ENCODE measurements at places on chromosomes 7 and 10. TPM values are rescaled to one million over a fixed set of nuclear protein-coding genes. Genes with fewer than 3 reads are reported as not detected.

XRCC2 gene
- 0.62 TPM for total RNA-seq

SUN3 gene
- total RNA-seq = 0.32 TPM

GPR37 gene
- total RNA-seq = 0.62 TPM

TMEM209 gene
- total RNA-seq = 17.2 TPM

AQP1 gene
- total RNA-seq = 3.9 TPM

HECW1 gene
- not detected for total RNA-seq

FAM25A gene
- total RNA-seq = not detected

ELOVL3 gene
- 5.6 TPM for total RNA-seq

SAP25 gene
- 0.21 TPM for total RNA-seq

LBX1 gene
- 11.7 TPM for total RNA-seq

DEPP1 gene
- 37.4 TPM for total RNA-seq

OR2A12 gene
- total RNA-seq = not detected

DNA sequence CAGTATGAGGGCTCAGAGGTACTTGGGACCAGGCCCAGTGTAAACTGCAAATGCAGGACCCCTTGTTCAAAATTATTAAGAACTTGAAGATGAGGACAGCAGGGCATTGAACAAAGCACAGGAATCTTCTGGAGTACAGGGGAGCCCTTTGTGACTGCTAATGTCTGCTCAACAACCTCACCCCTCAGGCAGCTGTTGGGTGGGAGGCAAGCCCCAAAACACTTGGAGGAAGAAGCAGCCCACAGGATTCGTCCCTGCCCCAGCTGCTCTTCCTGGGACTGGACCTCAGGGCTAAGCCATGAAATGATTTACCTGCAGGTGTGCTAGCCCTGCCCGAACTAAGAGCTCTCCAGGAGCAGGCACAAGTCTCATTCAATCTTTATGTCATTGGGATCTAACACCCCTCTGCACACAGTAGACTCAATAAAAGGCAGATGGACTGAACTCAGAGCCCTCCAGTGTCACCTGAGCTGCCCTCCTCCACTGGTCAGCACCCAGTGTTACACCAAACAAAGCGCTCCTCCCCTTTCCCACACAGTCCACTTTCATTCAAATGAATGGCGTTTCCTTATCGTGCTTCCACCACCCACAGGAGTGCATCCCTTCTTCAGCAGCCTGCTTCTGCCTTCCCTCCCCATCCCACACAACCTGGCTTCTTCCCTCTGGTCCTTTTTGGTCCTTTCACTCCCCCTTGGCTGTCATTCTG lies 1.0 kb downstream of the TRPV5 start:
- no peak for DNase-seq

DNA sequence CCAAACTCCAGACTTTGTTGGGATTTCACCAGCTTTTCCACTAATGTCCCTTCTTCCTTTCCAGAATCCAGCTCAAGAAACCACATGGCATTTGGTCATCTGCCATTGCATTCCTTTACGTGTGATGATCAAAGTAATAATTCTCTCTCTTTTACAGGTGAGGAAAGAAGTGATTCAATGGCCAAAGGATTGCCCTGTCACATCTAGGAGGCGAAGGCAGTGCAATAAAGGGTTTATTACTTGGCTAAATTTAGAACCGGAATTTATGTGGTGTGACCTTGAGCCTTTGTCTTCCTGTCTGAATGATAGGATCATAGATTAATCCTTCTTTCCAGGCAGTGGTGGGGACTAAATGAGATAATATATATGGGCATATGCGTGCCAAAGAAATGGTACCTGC lies 58.3 kb upstream of the COBL start:
- no peak for DNase-seq

DNA sequence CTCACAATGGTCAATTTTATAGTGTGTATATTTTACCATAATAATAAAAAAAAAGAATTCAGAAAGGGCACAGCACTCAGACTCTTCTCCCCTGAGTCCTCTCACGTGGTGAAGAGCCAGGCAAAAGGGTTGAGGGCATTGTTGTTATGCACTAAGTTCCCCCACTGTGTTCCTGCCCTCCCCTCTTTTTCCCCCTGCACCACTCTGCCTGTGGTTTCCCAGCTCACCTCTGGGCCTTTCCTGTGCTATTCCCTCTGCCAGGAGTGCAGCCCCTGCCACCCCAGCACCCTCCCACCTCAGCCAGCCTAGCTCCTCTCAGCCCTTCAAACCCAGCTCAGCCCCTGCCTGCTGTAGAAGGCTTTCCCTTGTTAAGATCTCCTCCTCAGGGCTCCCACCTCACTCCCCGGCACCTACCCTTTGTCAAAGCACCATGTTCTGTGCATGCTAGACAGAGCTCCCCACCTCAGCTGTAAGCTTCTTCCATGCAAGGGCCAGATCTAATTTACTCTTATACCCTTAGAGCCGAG lies 108.5 kb downstream of the KCNMA1 start:
- no peak for DNase-seq

GRCh38 chr7:114649689-114650088 lies 235.1 kb downstream of the FOXP2 start:
- no peak for DNase-seq

DNA sequence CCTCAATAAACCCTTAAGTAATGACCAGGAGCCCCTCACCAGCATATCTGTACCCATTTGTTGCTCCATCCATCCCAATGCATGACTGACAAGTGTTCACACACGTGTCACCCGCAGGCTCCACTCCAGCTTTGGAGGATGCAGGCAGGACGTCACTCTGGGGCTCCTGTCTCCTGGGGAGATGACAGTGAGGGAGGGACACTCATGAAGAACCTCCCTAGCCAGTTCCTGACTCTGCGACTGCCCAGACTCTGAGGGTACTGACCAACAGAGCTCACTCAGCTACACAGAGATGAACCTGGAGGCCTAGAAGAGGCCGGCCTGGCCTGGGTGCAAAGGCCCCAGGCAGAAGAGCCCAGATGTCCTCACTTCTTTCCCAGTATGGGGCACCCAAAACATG lies 135.1 kb upstream of the RET start:
- no peak for DNase-seq

GRCh38 chr7:142384493-142384922 lies 126.7 kb upstream of the PRSS58 start:
- DNase-seq = peak; percentile 88

GRCh38 chr7:107461938-107462533 lies 7.8 kb upstream of the GPR22 start:
- DNase-seq = no peak

- DNase-seq = peak; percentile 54
These were observed 96.7 kb upstream of the LAMB4 start for GRCh38 chr7:108226816-108227299.

GRCh38 chr7:46461334-46461777 lies 540.3 kb upstream of the IGFBP3 start:
- DNase-seq = no peak

- peak; percentile 32 for DNase-seq
These were observed 613 bp downstream of the AP5Z1 start for GRCh38 chr7:4775848-4776623.

GRCh38 chr10:124003070-124003419 lies 90.4 kb downstream of the CHST15 start:
- no peak for DNase-seq

GRCh38 chr7:106767498-106768323 lies 97.4 kb upstream of the PIK3CG start:
- peak; percentile 73 for DNase-seq

DNA sequence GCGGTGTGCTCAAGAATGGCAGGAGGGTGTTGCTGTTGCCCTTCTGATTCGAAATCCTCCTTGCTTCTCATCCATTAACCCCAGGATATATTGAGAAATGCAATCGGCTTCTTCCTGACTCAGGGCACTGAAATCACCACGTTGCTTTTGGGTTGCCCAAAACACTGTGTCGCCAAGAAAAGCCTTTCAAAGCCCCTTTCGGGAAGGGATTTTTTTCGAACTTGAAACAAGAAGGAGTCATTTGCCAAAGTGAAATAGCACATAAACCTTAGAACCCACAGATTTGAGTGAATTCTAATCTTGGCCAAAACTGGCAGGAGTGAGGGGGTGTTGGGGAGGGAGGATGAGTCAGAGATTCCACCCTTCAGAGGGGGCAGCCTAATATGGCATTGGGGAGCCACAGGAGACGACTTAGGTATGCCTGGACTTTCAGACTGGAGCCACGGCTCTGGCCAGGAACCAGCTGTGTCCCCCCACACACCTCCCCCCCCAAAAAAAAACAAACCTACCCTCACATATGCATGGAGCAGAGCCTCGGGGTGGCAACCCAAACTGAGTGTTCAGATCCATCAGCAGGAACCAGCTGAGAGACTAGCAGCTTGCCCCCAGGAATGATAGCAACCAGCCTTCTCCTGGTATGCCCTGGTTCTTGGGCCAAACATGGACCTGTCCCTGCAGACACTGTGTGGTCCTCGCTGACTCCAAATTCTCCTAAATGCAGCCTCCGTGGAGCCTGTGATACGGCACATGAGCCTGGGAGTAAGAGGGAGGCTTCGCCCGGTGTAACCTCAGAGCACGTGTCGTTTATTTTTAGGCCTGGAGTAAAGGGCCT lies 138.4 kb downstream of the FGFR2 start:
- no peak for DNase-seq

DNA sequence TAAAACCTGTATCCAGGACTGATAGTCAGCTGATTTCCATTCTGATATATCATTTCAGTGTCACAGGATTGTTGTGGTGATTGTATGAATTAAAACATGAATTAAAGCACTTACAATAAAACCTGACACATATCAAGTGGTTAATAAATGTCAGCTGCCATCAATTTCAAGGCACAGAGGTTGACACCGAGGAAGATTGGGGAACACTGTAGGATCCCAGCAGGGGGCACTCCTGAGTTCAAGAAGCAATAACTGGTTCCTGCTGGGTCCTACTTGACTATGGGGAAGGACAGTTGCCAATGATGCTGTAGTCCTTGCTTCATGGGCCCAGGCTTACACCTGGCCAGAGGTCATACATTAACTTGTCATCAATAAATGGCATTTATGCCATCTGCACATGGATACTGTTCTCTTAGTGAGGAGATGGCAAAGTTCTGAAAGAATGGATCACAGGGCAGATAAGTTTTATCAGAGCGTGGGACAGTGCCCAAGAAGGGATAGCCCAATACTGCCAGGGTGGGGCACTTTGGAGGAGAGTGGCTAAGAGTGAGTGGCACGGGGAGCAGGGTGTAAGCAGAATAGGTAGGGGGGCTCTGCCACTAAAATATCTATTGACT lies 24.1 kb downstream of the FZD1 start:
- DNase-seq = peak; percentile 40

DNA sequence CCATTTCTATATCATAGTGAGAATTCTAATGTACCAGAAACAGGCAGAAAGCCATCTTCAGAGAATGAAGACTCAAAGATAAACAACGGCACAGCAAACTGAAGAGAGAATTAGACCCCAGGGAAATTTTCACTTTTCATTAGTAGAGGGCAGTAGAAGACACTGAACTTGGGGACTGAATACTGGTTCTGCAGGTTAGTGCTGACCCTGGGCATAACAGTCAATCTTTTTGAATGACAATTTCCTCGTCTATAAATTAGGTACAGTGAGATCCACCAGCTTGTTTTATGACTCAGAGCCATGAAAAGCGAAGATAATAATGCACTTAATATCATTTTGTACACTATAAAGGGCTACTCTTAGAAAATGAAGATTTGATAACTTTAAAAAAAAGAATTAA lies 13.7 kb downstream of the FKBP14 start:
- no peak for DNase-seq

DNA sequence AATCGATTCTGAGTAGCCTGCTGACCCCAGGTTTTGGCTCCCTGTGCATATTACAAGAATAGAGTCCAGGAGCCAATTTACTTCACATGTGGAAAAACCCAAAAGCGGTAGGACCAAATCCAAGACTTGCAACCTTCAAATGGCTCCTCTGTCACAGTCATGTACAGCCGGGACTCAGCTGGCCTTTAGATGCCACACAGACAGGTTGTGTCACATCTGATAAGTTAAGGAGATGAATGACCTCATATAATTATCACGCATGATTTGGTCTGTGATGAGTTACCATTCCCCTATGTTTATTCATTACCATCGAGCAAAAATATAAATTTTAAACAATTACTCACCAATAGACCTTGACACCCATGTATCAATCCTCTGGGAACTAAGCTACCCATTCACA lies 14.2 kb downstream of the CACNA2D1 start:
- DNase-seq = no peak

GRCh38 chr10:78828647-78829539 lies 239.9 kb upstream of the ZMIZ1 start:
- no peak for DNase-seq

DNA sequence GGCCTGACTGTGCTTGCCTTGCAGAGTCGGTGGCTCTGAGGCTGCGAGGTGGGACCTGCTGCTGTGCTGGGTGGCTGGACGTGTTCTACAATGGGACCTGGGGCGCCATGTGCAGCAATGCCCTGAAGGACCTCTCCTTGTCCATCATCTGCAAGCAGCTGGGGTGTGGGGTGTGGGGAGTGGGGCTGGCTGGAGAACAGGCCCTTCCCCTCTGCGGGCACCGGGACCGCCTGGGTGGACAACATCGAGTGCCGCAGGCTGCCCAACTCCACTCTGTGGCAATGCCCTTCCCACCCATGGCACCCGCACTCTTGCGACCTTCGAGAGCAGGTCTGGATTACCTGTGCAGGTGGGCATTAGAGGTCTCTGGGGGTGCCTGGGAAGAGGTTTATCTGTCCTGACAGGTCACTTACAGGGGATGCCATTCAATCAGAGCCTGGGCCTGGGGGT lies 10.9 kb downstream of the SCART1 start:
- DNase-seq = no peak

DNA sequence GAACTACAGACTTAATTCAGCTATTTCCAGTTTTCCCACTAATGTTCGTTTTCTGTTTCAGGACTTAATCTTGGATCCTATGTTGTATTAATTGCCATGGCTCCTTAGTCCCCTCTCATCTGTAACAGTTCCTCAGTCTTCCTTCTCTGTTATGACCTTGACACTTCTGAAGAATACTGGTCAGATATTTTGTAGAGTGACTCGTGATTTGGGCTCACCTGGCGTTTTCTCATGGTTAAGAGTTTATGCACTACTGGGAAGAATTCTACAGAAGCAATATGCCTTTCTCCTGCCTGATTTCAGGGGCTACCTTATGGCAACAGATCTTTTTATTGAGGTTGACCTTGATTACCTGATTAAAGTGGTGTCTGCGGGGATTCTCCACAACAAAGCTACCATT lies 239.4 kb downstream of the CHCHD3 start:
- no peak for DNase-seq

GRCh38 chr10:484441-484924 lies 205.0 kb downstream of the DIP2C start:
- peak; percentile 73 for DNase-seq

- DNase-seq = no peak
These were observed 92.9 kb downstream of the PPP1R3C start for GRCh38 chr10:91539930-91540329.
